ENCODE measurements at places on chromosomes 1 and 21.

DNA sequence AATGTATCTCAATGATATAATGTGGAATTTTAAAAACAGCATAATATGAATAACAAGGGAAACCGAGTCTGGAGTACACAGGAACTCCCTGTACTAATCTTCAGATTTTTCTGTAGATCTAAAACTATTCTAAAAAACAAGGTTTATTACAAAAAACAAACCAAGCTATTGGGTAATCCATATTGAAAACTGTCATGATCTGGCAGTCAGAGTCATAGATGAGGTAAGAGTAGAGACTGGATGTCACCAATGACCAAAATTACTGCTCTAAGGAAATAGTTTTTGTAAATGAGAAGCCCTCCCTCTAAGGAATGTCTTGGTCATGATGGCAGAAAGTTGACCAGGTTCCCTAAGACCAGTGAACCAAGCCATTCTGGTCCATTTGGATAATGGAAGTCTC, 2.4 kb upstream of the SPOCD1 start:
- no peak for DNase-seq

- DNase-seq, result no peak
Observed at GRCh38 chr1:30514137-30514654, 209.2 kb downstream of the MATN1 start.

- no peak for DNase-seq
Observed at GRCh38 chr1:197222780-197223179, 45.3 kb upstream of the CRB1 start.

DNA sequence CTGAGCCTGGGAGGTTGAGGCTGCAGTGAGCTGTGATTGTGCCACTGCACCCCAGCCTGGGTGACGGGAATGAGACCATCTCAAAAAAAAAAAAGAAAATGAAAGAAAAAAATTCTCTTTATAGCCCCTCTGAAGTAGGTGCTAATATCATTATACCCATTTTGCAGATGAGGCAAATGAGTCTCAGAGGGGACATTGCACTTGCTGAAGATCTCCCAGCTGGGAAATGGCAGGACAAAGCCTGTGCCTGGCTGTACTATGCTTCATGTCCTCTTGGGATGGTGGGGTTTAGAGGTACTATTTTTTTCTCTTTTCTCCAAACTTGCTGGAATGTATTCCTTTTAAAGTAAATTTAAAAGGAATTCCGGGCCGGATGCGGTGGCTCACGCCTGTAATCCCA, 1.6 kb downstream of the SMPDL3B start:
- no peak for DNase-seq

- no peak for DNase-seq
Observed at GRCh38 chr1:203636291-203636690, 9.7 kb downstream of the ATP2B4 start.

- DNase-seq, result no peak
Observed at GRCh38 chr21:33058527-33058926, 11.4 kb upstream of the OLIG1 start.

DNA sequence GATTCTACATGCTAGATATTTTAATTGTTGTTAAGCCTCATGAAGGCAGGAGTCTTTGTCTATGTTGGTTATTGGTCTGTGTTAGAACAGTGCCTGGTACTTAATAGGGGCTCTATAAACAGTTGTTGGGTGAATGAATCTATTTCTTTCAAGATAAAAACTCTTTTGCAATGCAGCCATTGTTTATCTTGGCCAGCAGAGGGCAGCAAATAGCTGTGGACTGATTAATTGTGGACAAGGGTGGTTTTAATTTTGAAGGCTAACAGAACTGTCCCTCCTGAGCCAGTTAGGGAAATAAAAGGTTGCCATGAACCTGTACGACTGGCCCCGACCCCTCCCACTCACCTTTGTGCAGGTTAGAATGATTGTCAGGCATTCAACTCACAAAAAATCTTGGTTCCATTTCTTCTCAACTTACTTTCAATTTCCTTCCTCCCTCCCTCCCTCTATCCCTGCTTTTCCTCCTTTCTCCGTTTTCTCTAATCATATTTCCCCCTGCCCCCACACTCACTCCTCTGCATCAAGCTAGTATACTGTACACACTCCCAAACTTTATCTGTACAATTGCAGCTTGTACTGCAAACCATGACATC, 66.3 kb upstream of the DIRAS3 start:
- DNase-seq, result peak; percentile 48

- DNase-seq, result peak; percentile 90
Observed at GRCh38 chr1:162062542-162063015, 6.9 kb upstream of the NOS1AP start.

DNA sequence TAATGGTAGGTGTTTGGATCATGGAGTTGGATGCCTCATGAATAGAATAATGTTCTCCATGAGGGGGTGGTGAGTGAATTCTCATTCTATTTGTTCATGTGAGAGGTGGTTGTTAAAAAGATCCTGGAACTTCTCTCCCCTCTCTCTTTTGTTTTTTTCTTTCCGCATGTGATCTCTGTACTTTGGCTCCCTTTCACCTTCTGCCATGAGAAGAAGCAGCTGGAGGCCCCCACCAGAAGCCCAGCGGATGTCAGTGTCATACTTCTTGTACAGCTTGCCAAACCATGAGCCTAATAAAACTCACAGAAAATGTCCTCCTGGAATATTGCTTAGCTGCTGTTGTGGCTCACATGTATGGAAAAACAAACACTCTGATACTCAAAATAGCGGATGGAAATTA, 1212.3 kb upstream of the NCAM2 start:
- DNase-seq, result no peak

DNA sequence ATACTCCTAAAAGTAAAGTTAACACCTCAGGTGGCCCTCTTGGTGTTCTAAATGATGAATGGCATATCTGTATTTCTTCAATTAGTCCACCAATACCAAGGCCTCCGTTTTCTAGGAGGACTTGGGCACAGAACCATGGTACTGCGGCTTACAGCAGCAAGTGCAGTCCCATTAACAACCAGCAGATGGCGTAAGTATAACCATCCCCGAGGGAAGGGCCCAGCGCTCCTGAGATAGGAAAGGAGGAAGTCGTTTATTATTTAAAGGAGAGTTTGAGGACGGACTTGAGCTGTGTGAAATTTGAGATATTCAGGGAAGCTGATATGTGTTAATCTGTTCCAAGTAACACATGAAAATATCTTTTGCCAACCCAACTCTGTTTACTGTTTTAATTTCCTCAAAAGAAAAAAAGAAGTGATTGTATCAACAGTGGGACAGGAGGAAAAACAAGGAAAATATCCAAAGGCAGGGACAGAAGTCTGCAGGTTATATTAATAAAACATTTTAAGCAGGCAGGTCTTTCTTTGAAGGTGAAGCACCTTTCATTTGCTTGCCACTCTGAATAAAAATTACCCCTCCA, 37.7 kb upstream of the KCNJ15 start:
- DNase-seq, result peak; percentile 68

- peak; percentile 97 for DNase-seq
Observed at GRCh38 chr1:55696181-55696754, 481.1 kb upstream of the USP24 start.

Measured in fibroblast of lung (primary cell).